ENCODE measurements at places on chromosomes 6 and 20. TPM values are rescaled to one million over a fixed set of nuclear protein-coding genes. Genes with fewer than 3 reads are reported as not detected.

ADA gene
- 9.0 TPM for total RNA-seq

C6orf15 gene
- total RNA-seq, result not detected

WDR27 gene
- total RNA-seq, result 14.5 TPM

SLC52A3 gene
- total RNA-seq, result 1.3 TPM

TINAG gene
- total RNA-seq, result not detected

TMC2 gene
- total RNA-seq, result not detected

MYCT1 gene
- 15.2 TPM for total RNA-seq

RAET1E gene
- total RNA-seq, result 0.69 TPM

TBX18 gene
- total RNA-seq, result 3.6 TPM

ENPP3 gene
- 0.35 TPM for total RNA-seq

IRAK1BP1 gene
- 4.7 TPM for total RNA-seq

CCR6 gene
- not detected for total RNA-seq

BPIFB4 gene
- total RNA-seq, result not detected

TPX2 gene
- total RNA-seq, result 0.13 TPM

FGD2 gene
- total RNA-seq, result 34.5 TPM

HLA-DOB gene
- total RNA-seq, result 0.40 TPM

GPLD1 gene
- 5.0 TPM for total RNA-seq

MUCL3 gene
- not detected for total RNA-seq

VWA7 gene
- 0.54 TPM for total RNA-seq

RWDD2A gene
- 4.4 TPM for total RNA-seq

SFTA2 gene
- total RNA-seq, result not detected

JAG1 gene
- total RNA-seq, result 46.1 TPM

PAX1 gene
- total RNA-seq, result not detected

PRRT1 gene
- 1.2 TPM for total RNA-seq

FAM83C gene
- not detected for total RNA-seq

PGC gene
- not detected for total RNA-seq

IDH3B gene
- total RNA-seq, result 103 TPM

KCNK15 gene
- 1.9 TPM for total RNA-seq

SNAP25 gene
- total RNA-seq, result 0.47 TPM

ARFGEF3 gene
- 2.4 TPM for total RNA-seq

CFB gene
- total RNA-seq, result 8.1 TPM

FAXC gene
- total RNA-seq, result 18.4 TPM

SEL1L2 gene
- not detected for total RNA-seq

DEF6 gene
- total RNA-seq, result 4.4 TPM

CSTF1 gene
- total RNA-seq, result 21.3 TPM

CDSN gene
- total RNA-seq, result not detected

Data from gastroesophageal sphincter (tissue), 4 donors.